Activated T-cell treated with anti-CD3 and anti-CD28 coated beads, Interleukin-2, amount 50 U/mL, for 48 hours (primary cell): ENCODE measurements at places on chromosomes 7 and 10.
A peak's percentile ranks its signal among the peaks of the same experiment; 100 is the strongest.

GRCh38 chr7:22189230-22189629 is 167.7 kb downstream of the RAPGEF5 start:
- DNase-seq: no peak

GRCh38 chr10:131556897-131557495 is 245.5 kb upstream of the TCERG1L start:
- DNase-seq: no peak

- no peak for DNase-seq
Observed at GRCh38 chr10:18566177-18566576, 85.2 kb downstream of the NSUN6 start.

DNA sequence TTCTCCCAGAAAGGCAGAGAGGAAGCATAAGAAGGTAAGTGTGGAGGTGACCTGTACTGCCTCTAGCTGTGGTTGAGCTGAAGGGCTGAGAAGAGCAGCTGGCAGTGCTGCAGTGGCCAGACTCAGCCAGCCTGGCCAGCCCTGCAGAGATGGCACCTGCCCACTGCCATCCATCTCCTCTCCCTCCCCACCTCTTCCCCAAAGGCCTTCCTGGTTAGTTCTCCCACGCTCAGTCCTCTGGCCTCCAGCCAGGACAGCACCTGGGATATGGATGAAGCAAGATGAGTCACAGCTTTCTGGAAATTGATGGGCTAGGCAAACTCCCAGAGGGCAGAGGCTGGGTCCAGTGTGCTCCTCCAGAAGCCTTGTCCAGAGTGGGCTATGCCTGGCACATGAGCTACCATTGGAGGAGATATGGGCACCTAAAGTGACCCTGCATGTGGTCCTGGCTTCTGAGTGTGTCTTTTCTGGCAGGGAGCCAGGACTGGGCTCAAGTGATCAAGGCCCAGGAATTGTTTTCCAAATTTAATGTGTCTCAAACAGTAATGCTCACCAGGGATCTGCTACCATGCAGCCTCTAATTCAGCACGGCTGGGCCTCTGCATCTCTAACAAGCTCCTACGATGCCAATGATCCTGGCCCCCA is 81.0 kb upstream of the CACUL1 start:
- no peak for DNase-seq

- no peak for DNase-seq
Observed at GRCh38 chr10:405648-406047, 270.4 kb downstream of the ZMYND11 start.

- DNase-seq: peak; percentile 59
Observed at GRCh38 chr7:2720024-2720423, 32.0 kb downstream of the AMZ1 start.

DNA sequence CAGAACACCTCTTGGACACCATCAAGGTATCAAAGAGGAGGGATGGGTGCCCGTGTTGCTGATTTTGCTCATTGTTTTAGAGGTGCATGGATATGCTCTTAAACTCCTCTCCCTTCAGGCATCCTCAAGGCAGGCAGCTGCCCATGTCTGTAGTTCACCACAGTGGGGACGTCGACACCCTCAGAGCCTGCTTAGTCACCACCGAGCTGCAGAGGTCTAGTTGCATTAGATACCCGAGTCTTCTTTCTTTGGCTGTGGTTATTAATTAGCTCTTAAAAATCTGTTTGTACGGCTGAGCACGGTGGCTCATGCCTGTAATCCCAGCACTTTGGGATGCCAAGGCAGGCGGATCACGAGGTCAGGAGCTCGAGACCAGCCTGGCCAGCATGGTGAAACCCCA is 24.7 kb upstream of the TSPAN13 start:
- DNase-seq: no peak

DNA sequence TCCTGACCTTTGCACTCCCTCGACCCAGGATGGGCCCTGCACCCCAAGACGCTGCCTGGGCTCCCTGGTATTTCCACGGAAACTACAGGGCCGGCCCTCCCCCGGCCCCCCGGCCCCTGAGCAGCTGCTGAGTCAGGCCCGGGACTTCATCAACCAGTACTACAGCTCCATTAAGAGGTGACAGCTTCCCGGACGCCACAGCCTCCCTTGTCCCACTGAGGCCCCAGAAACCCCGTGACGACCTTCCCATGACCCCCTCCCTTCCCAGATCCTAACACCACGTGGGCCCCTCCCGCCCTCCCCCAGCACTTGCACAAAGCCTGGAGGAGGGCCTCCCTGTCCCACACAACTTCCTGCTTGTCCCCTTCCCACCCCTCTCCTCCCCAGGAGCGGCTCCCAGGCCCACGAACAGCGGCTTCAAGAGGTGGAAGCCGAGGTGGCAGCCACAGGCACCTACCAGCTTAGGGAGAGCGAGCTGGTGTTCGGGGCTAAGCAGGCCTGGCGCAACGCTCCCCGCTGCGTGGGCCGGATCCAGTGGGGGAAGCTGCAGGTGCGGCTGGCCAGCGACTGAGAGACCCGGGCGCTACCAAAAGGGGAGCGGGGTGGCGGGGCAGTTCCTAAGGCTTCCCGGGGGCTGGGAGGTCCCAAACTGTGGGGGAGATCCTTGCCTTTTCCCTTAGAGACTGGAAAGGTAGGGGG is 5.7 kb downstream of the NOS3 start:
- no peak for DNase-seq

- no peak for DNase-seq
Observed at GRCh38 chr10:63544418-63544817, 23.2 kb downstream of the REEP3 start.

DNA sequence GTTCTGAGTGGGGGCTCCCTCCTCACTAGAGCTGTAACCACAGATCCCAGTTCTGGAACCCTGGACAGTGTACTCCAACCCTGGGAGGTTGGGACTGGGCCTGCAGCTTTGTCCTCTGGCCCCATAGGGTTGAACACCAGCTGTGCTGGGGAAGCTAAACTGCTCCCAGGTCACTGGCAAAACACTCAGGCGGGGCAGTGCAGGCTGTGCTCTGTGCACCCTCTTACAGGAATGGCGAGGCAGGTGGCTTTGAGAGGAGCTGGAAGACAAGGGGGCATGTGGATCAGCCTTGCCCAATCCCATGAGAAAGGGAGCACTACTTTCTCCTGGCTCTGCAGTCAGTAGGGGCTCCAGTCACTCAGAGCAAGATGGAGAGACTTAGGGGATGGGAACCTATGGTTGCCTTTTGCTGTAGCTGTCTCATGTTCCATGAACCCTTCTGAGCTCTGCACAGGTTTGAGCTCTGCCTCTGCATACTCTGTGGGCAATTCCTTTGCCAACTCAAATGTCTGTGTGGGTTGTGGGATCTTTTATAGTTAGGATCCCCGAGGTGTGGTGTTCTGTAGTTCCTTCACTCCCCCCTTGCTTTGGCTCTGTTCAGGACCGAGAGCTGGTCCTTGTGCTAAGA is 90.7 kb downstream of the SLC25A40 start:
- no peak for DNase-seq

GRCh38 chr7:140714331-140715040 is 18.0 kb downstream of the NDUFB2 start:
- DNase-seq: no peak

DNA sequence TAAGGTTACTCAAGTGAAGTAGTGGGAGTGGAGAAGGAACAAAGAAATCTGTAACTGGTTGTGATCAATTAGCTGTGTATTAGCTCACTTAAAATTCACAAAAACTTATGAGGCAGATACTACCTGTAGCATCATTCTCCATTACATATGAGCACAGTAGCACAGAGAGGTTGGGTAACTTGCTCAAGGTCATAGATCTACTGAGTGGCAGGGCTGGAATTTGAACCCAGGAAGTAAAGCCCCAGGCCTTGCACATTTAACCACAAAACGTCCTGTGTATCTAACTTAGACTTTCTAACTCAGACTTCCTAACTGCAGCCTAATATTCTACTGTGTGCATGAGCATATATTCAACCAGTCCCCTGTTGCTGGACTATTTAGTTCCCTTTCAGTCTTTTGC is 5.6 kb upstream of the SLF2 start:
- DNase-seq: no peak

DNA sequence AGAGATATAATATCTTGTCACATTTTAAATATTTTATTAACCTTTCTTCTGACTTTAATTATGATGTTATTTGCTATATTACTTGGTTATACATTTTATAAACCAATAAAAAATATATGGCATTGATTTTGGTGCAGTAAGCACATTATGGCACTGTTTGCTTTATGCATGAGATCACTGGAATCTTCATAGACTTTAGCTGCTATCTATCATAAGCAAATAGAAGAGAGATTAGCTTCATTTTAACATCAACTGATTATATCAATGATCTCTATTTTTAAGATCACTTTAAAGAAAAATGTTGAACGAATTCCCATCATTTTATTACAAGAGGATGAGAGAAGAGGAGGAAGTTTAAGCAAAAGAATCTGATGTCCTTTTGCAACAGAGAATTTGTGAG is 58.6 kb upstream of the CDK1 start:
- DNase-seq: no peak

GRCh38 chr10:124650820-124651401 is 93.3 kb downstream of the FAM53B start:
- DNase-seq: peak; percentile 74

DNA sequence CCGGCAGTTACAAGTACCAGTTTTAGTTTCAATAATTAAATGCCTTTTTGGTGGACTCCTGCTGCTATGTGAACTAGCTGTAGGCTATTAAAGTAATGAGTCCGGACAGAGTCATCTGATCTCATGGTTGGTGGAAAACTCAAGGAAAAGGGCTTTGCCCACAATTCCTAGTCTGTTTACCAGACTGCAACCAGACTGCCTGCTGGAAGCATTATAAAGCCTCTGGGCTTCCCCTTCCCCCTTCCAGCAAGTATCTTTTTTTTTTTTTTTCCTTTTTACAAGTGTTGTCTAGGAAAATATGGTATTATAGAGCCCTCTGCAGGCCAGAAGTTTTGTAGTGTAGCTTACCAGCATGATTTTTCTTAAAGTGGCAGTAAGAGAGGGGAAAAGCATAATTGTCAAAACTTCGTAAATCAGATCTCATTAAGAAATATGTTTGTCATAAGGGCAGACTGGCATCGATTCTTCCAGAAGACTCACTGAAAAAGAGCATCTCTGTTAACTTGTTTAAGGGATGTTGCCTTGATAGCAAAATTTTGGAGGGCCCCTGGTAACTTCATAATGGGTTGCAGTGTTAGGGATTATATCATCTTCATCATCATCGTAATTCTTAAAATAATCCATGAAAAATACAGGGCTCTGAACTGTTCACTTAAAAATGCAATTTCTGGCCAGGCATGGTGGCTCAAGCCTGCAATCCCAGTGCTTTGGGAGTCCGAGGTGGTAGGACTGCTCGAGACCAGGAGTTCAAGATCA is 181.3 kb downstream of the TAX1BP1 start:
- DNase-seq: no peak

DNA sequence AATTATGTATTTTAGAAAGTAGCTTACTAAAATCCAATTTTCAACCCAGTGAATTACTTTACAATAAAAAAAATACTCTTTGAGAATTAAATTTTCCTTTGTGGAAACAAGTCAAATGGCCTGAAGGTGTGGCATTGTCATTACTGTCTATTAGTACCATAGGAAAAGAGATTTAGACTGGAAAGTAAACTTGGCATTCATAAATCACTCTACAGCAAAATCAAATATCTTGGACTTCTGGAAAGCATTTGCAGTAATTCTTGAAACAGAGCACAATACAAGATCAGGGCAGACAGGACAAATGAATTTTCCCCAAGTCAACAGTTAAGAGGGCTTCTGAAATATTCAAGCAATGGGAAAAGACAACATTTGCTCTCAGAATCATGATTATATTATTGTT is 28.0 kb upstream of the SEMA3C start:
- no peak for DNase-seq

- no peak for DNase-seq
Observed at GRCh38 chr7:65444205-65444842, 70.7 kb downstream of the ZNF92 start.

DNA sequence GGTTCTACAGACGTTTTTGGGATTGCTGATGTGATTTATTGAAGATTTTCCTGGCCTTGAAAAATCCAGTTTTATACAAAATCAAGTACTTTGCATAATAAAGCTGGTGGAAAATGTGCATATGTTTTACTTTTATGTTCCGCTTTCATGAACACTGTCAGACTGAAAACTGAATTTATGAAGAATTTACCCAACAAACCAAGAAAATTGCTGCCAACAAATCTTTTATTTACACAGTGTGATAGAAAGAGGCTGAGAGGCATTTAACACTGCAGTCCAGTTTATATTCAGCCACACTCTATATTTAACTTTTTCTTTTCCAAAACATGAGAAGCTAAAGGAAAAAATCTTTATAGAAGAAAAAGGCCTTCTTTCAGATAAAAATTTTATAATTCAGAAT is 35.4 kb upstream of the RSU1 start:
- DNase-seq: no peak

- no peak for DNase-seq
Observed at GRCh38 chr10:79106256-79107050, 37.7 kb downstream of the ZMIZ1 start.

GRCh38 chr10:29746080-29746797 is 111.5 kb upstream of the SVIL start:
- no peak for DNase-seq

GRCh38 chr7:82091126-82091684 is 321.4 kb upstream of the HGF start:
- DNase-seq: no peak

GRCh38 chr7:108838198-108838597 is 268.5 kb downstream of the DNAJB9 start:
- DNase-seq: no peak

GRCh38 chr10:101840741-101841453 is 2.7 kb downstream of the KCNIP2 start:
- DNase-seq: peak; percentile 89

DNA sequence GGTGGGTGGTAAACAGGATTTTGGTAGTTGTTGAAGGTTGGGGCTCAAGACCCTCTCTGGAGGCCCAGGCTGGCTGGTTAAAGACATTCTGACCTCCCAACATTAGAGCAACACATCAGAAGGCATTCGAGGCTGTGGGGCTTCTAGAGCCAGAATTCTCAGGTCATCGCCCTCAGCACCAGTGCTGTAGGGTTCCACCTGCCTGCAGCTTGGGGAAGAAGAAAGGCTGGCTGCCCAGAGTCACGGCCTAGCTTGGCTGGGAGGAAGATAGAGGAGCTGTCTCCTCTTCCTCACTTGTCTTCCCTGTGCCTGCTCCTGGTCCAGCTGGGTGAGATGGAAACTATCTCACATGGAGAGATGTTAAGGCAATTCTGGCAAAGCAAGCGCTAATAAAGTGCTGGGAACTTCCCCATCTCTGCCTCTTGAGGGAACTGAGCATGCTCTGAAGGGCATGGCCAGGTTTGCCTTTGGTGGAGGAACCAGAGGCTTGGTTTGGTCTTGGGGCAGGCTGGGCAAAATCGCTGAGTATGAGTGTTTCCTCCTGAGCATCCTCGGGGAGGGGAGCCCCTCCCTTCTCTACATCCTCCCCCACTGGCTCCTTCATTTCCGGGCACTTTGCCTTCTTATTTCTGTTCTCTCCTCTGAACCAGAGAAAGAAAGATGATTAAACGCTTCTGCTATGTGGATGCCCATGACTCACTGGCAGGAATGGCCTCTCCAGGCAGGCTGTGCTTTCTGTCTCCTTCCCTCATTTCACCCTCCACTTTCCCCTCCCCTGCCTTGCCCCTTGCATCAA is 509.0 kb upstream of the PODXL start:
- no peak for DNase-seq
